ENCODE measurements at places on chromosomes 4 and X. TPM values are rescaled to one million over a fixed set of nuclear protein-coding genes. Genes with fewer than 3 reads are reported as not detected.
A peak's percentile ranks its signal among the peaks of the same experiment; 100 is the strongest.

DNA sequence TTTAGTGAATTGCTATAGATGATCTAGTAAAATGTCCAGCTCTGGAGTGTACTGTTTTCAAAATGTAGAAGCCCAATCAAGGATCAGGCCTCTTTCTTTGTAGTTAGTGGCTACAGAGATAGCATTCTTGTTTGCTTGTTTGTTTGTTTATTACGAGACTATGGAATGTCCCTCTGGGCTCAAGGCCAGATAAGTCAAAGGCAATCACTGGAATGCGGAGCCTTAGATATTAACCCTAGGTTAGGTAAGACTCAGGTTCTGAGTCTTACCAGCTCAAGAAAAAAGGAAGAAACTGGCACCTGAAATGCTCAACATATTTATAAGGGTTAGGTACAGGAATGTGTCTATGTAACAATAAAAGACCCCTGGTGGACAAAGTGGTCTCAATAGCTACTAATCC, 261.5 kb downstream of the SLC7A11 start:
- no peak overlapping the region for H3K27ac ChIP-seq
- no peaks in the 10 kb centered on the region for H3K36me3 ChIP-seq
- H3K4me1 ChIP-seq: peaks cover 16% of the 10 kb centered on the region
- no peaks in the 10 kb centered on the region for H3K27me3 ChIP-seq
- no peak for DNase-seq

Gene CYLC1
- not detected for total RNA-seq

GRCh38 chr4:167359711-167360110, 125.4 kb upstream of the SPOCK3 start:
- no peak overlapping the region for H3K4me3 ChIP-seq
- no peak for DNase-seq
- H3K4me1 ChIP-seq: no peaks in the 10 kb centered on the region
- no peaks in the 10 kb centered on the region for H3K36me3 ChIP-seq

Gene PPEF2
- 0.04 TPM for total RNA-seq

DNA sequence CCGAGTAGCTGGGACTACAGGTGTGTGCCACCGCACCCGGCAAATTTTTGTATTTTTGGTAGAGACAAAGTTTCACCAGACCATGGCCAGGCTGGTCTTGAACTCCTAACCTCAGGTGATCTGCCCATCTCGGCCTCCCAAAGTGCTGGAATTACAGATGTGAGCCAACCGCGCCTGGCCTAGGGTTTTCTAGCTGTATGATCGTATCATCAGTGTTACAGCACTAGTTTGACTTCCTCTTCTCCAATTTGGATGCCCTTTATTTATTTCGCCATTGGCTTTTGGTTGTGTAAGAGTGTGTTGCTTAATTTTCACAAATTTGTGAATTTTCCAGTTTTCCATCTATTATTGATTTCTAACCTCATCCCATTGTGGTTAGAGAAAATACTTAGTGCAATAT, 5.2 kb downstream of the TKTL1 start:
- DNase-seq: no peak
- H3K27me3 ChIP-seq: no peaks in the 10 kb centered on the region
- H3K27ac ChIP-seq: no peak overlapping the region
- no peaks in the 10 kb centered on the region for H3K36me3 ChIP-seq
- H3K4me1 ChIP-seq: no peaks in the 10 kb centered on the region

GRCh38 chr4:37138019-37138653, 106.4 kb upstream of the NWD2 start:
- H3K27ac ChIP-seq: no peak overlapping the region
- H3K27me3 ChIP-seq: no peaks in the 10 kb centered on the region
- H3K4me3 ChIP-seq: no peak overlapping the region
- no peaks in the 10 kb centered on the region for H3K36me3 ChIP-seq
- H3K4me1 ChIP-seq: no peaks in the 10 kb centered on the region

DNA sequence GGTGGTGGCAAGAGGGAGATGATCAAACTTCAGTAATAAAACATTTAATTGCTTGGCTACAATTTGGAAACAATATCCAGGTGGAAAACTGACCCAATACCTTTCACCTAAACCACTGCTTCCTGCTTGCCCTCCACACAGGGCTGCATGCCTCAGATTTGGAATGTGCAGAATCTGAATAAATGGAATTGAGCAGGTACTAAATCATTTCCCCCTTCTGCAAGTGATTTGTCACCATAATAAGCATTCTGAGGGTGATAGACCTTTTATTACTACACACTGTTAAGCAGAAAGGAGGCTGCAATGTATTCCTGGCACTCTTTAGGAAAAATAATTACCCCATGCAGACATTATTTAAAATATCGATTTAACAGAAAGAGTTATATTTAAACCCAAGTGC, 291.8 kb downstream of the IDS start:
- H3K4me1 ChIP-seq: no peaks in the 10 kb centered on the region
- H3K4me3 ChIP-seq: no peak overlapping the region
- H3K27ac ChIP-seq: no peak overlapping the region
- H3K27me3 ChIP-seq: no peaks in the 10 kb centered on the region

Gene FAM3A
- total RNA-seq: 30.5 TPM

- no peak overlapping the region for H3K4me3 ChIP-seq
- no peaks in the 10 kb centered on the region for H3K27me3 ChIP-seq
- no peak overlapping the region for H3K27ac ChIP-seq
- no peaks in the 10 kb centered on the region for H3K36me3 ChIP-seq
- H3K4me1 ChIP-seq: no peaks in the 10 kb centered on the region
Measured at GRCh38 chrX:74340051-74340450, 36.1 kb downstream of the ZCCHC13 start.

Gene PABPC4L
- 0.19 TPM for total RNA-seq

- H3K27ac ChIP-seq: peak within 1 kb of the TSS; percentile 75
- peak within 1 kb of the TSS; percentile 56 for H3K4me3 ChIP-seq
Measured at GRCh38 chrX:64394874-64395567, at the start of gene MTMR8. Gene MTMR8, minus strand, starts transcription at chrX:64395452. Its CDS starts 89 bp downstream, at chrX:64395363.

Gene NSUN7
- 3.1 TPM for total RNA-seq

Gene DCAF12L2
- 0.19 TPM for total RNA-seq

GRCh38 chr4:110049951-110050925, 137.6 kb downstream of the EGF start:
- H3K27me3 ChIP-seq: no peaks in the 10 kb centered on the region
- no peaks in the 10 kb centered on the region for H3K4me1 ChIP-seq
- no peak overlapping the region for H3K4me3 ChIP-seq
- peaks cover 11% of the 10 kb centered on the region for H3K36me3 ChIP-seq
- DNase-seq: no peak

Gene NHS
- total RNA-seq: 2.0 TPM

- no peak overlapping the region for H3K27ac ChIP-seq
- no peaks in the 10 kb centered on the region for H3K4me1 ChIP-seq
- H3K27me3 ChIP-seq: no peaks in the 10 kb centered on the region
- DNase-seq: no peak
Measured at GRCh38 chr4:33998291-33998690, 2246.0 kb downstream of the ARAP2 start.

DNA sequence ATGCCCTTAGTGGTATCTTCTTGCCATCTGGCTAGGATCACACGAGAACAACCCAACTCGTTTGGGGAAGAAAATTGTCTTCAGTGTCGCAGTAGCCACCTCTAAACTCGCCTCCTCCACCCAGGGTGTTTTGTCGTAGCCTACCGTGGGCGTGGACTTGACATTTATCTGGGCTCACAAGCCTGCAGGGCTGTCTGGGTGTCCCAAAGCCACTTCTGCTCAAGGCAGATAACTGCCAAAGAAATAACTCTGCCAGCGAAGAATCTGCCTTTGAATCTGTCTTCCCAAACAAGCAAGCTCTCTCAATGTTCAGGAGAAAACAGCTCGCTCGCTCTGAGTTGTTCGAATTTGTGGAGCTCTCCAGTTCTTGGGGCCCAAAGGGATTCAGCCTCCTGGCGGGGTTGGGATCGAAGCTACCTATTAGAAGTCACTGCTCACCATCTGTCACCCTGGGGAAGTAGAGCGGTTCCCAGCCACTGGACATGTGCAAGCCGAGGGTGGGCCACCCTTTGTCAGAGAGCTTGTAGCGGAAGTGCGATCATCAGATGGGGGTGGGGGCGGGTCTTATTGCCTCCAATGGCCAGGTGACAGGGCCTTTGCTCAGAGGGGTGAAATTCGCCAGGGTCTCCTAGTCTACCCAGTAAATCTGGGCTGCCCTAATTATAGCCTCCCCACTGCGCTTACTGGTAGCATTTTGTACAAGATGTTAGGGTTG, 14.8 kb downstream of the BLOC1S4 start:
- no peaks in the 10 kb centered on the region for H3K36me3 ChIP-seq
- no peak overlapping the region for H3K4me3 ChIP-seq
- H3K4me1 ChIP-seq: peaks cover 23% of the 10 kb centered on the region
- no peaks in the 10 kb centered on the region for H3K27me3 ChIP-seq
- H3K27ac ChIP-seq: no peak overlapping the region

Gene TCEANC
- total RNA-seq: 1.3 TPM
